Activated T-helper 1 cell treated with anti-CD3 and anti-CD28 coated beads, Interleukin-2, amount 50 U/mL, for 16 hours (primary cell): ENCODE measurements at places on chromosomes 4 and X.

DNA sequence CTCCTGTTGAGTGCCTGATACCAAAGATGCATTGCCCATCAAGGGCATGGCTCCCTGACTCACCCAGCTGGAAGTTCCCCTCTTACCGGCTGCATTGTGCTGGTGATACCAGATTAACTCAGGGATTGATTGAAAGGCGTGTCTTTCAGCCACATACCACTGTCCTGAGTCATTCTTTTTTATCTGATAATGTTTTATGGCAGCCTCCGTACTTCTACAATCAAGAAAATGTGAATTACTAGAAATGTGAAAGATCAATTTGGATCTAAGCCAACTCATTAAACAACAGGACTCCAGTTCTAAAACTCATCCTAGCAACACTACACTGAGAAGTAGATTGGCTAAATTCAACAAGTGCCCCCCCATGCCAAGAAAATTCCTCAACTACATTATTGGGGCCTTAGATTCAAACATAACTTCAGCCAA is 40.0 kb downstream of the TXK start:
- no peak for DNase-seq

DNA sequence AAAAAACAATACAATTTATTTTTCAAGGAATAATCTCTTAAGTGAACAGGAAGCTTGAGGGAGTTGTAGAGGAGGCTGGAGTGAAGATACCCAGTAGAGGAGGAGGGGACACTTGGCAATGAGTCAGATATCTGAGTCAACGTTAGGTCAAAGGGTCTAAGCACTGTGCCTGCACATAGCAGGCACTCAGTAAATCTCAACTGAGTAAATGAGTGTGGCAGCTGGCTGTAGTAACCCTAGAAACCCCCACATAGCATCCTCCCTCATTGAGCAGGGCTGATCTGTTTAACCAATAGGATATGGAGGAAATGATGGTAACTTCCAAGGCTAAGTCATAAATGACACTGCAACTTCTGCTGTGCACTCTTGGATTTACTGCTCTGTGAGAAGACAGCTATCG is 186.0 kb upstream of the FAM241A start:
- DNase-seq, result no peak

DNA sequence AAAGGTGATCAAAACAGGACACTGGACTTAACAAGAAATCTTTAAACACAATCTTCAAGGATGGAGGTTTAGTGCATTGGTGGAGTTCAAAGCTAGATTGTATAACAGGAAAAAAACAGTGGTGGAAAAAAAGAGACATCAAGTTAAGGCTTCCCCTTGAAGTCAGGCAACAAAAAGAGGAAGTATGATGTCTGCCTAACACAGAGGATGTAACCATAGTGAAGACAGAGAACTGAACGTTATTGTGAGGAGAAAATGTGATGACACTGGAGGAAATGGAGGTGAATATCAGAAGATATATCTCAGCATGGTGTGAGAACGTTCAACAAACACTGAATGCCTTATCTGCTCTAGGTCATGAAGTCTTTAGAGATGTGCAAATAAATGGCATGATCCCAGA is 192.4 kb upstream of the AR start:
- DNase-seq, result no peak

DNA sequence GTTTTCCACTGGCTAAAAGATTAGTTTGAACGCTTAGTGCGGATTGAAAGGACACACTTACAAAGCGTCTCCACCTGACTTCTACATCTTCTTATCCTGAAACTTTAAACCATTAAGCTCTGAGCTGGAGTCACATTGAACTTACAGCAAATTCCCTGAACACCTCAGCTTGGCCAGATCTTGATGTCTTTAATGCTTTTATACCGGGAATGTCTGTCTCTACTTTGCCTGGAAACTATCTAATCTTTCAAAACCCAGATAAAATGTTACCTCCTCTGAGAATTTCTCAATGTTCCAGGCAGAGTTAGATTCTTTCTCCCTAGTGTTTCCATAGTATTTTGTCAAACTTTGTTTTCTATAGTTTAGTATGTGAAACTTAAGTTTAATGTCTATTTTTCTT is 179.9 kb downstream of the DTHD1 start:
- no peak for DNase-seq

DNA sequence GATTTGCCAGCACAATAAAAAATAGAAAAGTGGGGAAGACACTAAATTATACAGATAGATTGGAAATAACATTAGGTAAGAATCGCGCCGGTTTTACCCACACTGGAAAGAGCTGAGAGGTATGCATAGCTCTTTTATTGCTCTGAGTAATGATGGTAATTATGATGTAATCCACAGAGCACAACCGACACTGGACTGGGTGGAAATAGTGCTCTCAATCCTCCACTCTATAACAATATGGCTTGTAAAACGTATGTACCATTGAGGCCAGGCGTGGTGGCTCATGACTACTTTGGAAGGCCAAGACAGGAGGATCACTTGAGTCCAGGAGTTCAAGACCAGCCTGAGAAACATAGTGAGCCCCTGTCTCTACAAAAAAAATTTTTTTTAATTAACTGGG is 104.3 kb upstream of the RAPGEF2 start:
- no peak for DNase-seq

- DNase-seq, result no peak
These were observed 129.3 kb upstream of the FAT1 start for GRCh38 chr4:186852964-186853391.

DNA sequence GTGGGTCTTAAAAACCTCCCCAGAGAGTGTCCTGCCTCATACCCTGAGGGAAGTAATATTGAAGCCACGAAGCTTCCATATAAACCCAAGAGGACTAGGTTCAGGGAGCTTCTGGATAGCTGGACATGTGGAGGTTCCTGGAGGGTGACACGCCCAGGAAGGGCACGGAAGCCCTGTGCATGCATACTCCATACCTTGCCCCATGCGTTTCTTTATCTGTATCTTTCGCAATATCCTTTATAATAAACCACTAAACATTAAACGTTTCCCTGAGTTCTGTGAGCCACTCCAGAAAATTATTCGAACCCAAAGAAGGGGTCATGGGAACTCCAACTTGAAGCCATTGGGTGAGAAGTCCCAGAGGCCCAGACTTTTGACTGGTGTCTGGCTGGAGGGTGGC is 45.7 kb upstream of the HPF1 start:
- no peak for DNase-seq

DNA sequence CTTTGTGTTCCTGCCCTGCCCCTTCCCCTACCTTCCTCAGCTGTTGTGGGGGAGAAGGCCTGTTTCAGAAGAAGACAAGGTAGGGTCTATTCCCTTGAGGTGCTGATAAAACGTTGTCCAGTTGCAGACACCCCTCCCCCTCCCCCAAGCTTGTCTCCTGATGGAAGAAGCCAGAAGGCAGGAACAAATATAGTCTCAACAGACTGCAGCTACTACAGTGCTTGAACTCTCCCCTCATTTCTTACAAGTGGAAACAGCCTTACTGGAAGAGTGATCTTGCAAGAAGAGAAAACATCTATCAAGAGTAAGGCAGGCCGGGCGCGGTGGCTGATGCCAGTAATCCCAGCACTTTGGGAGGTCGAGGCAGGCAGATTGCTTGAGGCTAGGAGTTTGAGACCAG is 11.0 kb upstream of the MAP7D3 start:
- no peak for DNase-seq

- no peak for DNase-seq
These were observed 357.5 kb upstream of the SMIM31 start for GRCh38 chr4:164396439-164396838.

GRCh38 chr4:70392057-70392776 is 5.5 kb upstream of the OPRPN start:
- DNase-seq, result no peak

GRCh38 chrX:121128925-121129877 is 81.8 kb downstream of the GLUD2 start:
- no peak for DNase-seq

DNA sequence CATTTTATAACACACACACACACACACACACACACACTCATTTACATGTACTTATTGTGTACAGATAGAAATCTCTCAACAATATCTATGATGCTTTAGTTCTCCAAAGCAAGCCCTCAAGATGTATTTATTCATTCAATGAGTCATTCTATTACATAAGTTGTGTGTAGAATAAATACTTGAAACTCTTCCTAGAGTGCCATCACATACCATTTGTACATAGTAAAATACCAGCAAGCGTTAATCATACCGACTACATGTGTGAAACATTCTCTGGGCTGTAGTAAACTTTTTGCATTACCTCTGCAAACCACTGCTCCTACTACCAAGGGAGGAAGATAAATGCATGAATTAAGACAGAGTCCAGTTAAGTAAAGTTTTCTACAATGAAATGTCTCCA is 70.9 kb downstream of the EPHA5 start:
- DNase-seq, result no peak

DNA sequence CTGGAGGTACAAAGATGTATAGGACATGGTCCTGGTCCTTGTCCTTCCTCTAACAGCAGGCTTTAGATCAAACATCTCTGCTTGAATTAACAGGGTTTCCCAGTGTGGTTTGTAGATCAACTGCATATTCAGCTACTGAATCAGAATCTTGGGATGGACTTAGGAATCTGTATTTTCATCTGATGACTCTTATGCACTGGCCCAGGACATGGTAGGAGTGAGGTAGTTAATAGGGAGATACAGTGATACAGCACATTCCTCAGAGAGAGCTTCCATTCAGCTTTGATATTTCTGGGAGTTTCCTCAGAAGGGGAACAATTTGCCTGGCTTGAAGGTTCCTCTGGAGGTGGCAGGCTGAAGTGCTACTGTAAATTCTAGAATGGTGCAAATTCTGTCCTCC is 203.1 kb downstream of the LARP7 start:
- no peak for DNase-seq

- no peak for DNase-seq
These were observed 105.4 kb downstream of the FBXW7 start for GRCh38 chr4:152430507-152430906.
